GM19239 (cell line): ENCODE measurements at places on chromosomes 12 and 14.

- no peak for DNase-seq
These were observed 18.0 kb upstream of the CTDSP2 start for GRCh38 chr12:57864442-57865083.

GRCh38 chr14:42778984-42779383, 1172.3 kb downstream of the LRFN5 start:
- no peak for DNase-seq

DNA sequence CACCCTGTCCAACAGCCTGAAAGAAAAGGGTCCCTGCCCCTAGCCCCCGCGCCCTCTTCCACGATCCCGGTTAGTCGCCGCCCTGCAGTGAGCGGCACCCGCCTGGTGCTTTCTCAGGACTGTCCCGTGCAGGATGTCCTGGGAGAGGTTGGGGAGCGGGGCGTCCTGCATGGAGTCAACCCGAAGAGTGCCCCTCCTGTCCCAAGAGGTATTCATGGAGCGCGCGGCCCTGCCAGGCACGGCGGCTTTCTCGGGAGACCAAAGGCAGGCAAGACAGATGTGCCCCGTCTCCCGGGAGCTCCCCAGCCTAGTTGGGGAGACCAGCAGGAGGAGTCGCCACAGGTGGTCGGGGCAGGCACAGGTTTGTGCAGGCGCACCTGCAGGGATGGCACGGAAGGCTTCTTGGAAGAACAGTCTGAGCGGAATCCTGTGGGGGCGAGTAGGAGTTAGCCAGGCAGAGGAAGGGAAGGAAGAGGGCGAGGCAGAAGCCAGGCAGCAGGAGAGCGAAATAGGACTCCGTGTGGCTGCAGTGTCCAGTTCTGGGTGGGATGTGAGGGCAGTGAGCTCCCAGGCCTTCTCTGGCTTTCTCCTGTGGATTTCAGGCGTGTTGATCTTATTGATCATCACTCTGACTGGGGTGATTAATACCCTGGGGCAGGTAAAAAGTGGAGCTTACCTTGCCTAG, 723 bp downstream of the SIVA1 start:
- no peak for DNase-seq

DNA sequence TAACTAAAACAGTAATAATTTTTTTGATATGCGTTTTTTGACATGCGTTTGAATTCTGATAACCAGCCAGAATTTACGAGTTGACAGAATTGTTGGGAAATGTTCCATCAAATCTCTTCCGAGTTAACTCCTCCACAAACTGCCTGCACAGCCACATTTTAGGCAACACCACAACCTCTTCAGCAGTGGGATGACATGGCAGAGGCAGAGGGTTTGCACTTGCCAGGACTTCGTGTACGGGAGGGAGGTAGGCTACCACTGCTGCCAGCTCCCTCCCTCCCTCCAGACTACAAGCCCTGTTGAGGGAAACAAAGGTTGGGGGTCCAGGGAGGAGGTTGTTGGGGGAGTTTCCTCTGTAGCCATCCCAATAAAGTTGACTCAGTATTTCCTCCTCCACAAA, 14.5 kb upstream of the ACTR6 start:
- no peak for DNase-seq

GRCh38 chr14:92540472-92541048, 27.0 kb downstream of the RIN3 start:
- no peak for DNase-seq

DNA sequence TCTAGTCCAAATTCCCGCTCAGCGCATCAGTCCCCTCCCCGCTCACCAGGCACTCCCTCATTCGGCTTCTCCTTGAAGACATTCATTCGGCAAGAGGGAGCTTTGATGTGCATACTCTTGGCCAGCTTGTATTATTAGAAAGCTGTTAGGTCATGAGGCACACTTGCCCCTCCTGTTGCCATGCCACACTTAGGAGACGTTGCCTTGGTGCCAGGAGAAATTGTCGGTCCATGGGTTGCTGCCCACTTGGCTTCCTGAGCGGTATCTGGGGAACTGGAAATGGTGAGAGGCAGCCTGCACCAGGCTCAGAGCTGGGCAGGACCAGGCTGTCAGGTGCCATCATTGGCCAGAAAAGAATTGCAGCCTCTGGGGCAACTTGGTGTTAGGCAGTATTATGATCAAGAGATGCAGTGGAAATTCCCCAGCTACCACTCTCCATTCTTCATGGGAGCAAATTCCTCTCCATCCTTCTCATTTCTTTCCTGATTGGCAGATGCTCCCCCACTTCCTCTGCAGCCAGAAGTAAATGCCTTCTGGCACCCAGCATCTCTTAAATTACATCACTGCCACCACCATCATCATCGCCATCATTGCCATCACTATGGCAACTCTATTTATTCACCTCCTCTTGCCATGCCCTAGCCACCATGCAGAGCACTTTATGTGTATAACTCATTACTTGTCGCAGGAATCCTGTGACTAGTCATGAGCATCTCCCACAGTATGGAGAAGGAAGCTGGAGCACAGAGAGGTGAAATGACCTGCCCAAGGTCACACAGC, 12.4 kb downstream of the CABP1 start:
- DNase-seq, result no peak
